C1 segment of cervical spinal cord (tissue), 14 donors: ENCODE measurements at places on chromosomes 1 and 21.
A peak's percentile ranks its signal among the peaks of the same experiment; 100 is the strongest.

- no peak for DNase-seq
Observed at GRCh38 chr1:208182880-208183645, 61.1 kb downstream of the PLXNA2 start.

GRCh38 chr1:38134294-38134755, 87.7 kb upstream of the POU3F1 start:
- DNase-seq: no peak

- no peak for DNase-seq
Observed at GRCh38 chr1:30648408-30649000, 74.9 kb downstream of the MATN1 start.

- DNase-seq: no peak
Observed at GRCh38 chr1:150562446-150563339, 13.5 kb downstream of the ADAMTSL4 start.

GRCh38 chr21:38675182-38675824, 130.4 kb upstream of the ETS2 start:
- DNase-seq: no peak

DNA sequence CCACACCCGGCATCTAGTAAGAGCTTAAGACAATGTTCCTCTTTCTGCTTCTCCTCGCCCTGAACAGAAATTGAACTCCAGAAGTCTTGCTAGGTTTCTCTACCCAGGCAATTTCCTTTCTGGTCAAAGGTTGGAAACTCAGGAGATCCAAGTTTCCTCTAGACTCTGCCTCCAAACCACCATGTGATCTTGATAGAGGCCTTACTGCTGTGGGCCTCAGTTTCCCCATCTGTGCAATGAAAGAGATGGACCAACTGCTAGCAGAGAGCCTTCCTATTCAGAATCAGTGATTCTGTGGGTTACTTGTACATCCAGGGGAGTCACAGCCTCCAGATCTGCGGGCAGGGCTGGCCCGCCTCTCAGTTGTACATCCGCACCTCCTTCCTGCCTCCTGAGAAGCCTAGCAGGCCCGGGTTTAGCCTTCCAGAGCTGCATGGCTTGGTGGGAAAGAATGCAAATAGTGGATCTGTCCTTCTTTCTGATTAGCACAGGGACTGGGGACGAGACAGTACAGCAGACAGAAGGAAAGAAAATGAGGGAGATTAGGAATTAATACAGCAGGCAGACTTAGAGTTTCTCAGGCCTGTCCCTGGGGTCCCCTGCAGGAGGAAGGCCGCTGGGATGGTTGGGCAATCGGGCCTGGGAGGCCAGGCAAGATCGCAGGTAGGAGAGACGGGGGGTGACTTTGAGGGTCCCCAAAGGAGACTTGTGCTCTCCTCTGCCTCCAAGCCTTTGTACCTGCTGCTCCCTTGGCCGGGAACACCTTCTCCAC, 83.9 kb downstream of the PAX7 start:
- DNase-seq: no peak

- DNase-seq: peak; percentile 29
Observed at GRCh38 chr1:230864441-230864840, 3.9 kb downstream of the C1orf198 start.

DNA sequence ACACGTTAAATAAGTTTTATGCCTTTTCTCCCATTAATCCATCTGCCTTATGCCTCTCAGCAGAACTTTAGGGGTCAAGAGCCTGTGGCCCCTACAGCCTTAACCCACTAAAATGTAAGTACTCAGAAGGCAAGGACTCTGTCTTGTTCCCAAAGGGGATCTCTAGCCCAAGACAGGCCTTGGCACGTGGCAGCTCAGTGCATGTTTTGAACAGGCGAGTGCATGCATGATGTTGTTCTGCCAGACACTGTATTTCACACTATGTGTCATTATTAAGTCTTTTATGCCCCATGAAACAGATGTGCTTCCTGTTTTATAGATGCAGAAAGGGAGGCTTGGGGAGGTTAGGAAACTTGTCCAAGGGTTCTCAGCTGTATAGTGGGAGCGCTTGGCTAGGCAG, 102.8 kb downstream of the ETS2 start:
- DNase-seq: no peak

DNA sequence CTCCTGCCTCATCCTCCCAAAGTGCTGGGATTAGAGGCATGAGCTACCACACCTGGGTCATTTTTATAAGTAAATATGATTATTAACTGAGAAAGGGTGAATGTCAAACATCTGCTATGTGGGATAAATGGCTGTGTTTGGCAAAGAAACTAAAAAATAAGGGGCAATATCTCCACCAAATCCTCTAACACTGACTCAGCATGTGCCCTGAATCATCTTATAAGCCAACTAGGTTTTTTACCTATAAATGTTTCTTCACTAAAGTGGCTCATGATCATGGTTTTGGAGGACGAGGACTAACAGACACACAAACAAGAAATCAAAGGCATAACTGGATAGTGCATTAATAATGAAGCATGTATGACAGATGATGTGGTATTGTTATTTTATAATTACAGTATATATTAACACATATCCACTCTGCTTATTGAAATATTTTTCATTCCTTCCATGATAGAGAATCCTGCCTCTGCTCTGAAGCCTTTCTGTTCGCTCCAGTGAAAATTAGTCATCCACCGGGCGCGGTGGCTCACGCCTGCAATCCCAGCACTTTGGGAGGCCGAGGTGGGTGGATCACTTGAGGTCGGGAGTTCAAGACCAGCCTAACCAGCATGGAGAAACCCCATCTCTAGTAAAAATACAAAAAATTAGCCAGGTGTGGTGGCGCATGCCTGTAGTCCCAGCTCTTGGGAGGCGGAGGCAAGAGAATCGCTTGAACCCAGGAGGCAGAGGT, 11.7 kb upstream of the ARHGAP29 start:
- DNase-seq: no peak

- no peak for DNase-seq
Observed at GRCh38 chr1:6591222-6591621, 11.4 kb downstream of the ZBTB48 start.

DNA sequence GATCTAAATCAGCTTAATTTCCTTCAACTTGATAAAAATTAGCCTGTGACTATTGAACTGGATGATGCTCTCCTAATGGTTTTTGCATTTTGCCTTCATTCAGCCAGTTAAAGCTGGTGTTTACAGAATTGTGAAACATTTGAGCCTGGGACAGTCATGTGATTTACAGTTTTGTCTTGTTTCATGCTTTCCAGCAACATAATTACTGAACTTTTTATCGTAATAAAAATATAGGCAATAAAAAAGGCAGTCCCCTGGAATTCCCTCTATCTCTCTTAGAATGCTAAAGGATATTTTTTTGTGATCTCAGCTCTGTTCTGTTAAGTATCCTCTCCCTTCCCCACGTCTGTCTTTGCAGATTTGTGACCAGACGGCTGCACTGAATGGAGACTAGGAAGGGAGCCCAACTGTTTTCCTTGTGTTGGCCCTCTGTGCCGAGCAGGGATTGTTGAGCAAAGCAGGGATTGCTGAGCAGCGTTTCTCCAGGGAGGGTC, 70.3 kb upstream of the RGL1 start:
- DNase-seq: peak; percentile 12

- DNase-seq: no peak
Observed at GRCh38 chr1:162383091-162383490, 1.6 kb downstream of the C1orf226 start.

- no peak for DNase-seq
Observed at GRCh38 chr1:211326528-211327345, at the start of gene TRAF5. TRAF5 (plus strand) TSS chr1:211326833; CDS start chr1:211353240, 26,407 bp downstream.

GRCh38 chr1:17654519-17654918, 100.6 kb upstream of the ACTL8 start:
- DNase-seq: no peak

GRCh38 chr1:99560207-99561040, 85.5 kb upstream of the PALMD start:
- DNase-seq: no peak

DNA sequence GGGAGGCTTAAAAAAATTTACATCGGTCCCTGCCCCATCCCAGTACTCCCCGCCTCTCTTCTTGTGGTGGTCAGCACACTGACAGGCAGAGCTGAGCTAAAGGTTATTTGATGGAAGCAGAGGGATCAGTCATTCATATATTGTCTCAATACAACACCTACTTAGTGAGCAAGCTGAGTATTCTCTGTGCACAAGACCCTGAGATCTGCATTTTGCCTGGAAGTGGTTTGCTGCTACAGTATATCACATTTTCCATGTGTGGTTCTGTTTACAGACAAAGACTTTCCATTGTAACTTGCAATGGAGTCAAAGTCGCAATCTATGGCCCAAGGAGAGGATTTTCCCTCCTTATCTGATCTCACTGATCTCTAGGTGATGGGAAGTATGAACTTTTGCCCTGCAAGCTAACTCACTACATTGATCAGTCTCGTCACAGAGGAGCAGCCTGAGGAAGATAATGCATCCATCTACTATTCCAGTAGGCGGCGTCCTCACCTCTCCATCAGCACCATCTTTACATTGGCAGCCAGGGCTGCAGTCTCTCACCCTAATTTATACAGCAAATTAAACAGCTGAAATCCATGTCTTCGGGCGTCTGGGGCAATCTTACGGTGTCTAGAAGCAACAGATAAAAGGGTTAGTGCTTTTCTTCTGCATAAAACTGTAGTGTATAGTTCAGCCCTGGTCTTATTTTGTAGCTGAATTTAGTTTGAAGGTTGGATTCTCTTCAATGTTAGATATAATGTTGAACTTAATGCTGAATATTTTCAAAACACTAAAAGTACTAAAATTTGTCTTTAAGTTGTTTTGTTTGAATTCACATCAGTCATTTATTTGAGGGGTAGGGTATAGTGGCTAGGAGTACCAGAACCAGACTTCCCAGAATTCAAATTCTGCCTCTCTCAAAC, 3.2 kb upstream of the TRAF5 start:
- peak; percentile 15 for DNase-seq

DNA sequence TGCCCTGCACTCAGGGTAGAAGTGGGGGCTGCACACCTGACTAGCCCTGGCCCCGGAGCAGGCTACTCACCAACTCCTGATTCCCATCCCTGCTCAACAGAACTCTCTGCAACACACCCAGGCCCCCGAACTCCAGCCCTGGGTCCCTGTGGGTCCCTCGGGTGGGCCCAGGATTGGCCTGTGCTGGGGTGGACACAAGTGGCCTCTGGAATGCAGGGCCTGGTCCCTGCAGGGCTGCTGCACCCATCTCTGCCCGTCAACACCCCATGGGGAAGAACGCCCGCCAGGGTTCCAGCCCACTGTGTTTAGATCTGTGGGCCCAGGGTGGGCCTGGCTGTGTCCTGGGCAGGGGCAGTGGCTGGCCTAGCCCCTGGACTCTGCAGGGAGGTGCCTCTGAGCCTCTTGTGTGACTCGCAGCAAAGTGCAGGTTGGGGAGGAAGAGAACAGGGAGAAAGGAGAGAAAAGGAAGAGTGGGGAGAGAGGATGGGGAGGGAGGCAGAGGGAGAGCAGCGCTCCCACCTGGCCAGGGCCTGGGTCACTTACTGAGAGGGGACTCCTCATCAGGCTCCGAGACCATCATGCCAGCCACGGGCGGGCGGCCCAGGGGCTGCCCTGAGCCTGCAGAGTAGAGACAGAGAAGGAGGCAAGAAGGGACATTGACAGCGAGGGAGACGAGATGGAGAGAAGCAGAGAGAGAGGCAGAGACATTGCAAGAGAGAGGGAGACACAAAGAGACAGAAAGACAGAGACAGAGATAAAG, 43.9 kb downstream of the HSPG2 start:
- no peak for DNase-seq

DNA sequence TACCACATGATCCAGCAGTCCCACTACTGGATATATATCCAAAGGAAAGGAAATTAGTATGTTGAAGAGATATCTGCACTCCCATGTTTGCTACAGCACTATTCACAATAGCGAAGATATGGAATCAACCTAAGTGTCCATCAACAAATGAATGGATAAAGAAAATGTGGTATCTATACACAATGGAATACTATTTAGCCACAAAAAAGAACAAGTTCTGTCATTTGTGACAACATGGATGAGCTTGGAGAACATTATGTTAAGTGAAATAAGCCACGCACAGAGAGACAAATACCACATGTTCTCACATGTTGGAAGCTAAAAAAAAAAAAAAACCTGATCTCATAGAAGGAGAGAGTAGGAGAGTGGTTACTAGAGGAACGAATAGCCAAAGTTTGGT, 17.7 kb downstream of the ATPAF1 start:
- DNase-seq: no peak

DNA sequence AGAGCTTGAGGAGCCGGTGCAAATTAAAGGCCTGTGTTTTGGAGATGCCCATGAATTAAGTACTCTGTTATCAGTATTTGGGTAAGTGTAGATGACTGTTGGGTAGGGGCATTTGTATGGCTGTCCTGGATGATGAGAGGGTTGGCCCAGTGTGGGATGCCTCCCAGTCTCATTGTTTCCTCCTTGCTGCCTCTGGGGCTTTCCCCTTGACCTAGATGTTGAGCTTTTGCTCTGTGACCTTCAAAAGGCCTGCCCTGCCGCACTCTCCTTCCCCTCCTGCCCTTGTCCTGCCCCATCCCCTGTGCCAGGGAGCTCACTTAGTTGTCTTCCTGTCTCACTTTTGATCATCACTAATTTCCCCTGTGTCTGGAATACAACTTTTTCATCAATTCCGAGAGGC, 10.0 kb downstream of the GALNT2 start:
- no peak for DNase-seq

DNA sequence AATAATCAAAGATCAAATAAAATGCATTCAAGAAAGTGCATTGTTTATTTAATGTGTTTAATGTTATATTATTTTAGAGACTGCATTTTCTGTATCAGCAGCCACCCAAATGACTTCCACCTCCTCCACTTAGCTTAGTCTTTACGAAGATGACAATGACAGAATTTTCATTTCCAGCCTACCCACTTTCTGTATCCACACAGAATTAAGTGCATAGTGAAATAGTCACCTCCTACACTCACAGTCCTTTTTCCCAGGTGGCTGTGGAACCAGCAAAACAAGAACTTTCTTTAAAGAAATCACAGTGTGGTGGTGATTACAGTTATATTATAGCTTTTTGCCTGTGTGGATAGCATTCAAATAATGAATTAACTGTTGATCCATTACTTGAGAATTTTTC, 66.2 kb upstream of the KCNK1 start:
- DNase-seq: no peak

DNA sequence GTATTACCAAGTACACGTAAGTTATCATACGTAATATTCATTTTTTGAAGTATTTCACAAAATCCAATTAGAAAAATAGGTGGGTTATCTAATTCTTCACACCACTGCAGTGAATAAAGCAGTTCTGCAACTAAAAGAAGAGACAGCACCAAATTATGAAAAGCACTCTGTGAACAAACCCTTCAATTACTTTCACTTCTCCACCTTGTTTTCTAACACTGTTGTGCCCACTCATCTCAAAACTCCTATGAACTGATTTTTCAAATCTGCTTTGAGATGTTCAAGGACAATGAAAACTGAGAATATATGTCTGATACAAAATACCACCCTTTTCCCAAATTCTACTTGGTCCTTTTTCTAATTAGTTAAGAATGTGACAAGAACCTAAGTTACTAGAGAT, 39.4 kb downstream of the LTN1 start:
- DNase-seq: no peak

- DNase-seq: no peak
Observed at GRCh38 chr1:231410036-231410612, 12.0 kb downstream of the EGLN1 start.
